ENCODE measurements at places on chromosomes 12 and 14.

GRCh38 chr12:2417481-2418160 is 364.8 kb downstream of the CACNA1C start:
- no peak for DNase-seq

DNA sequence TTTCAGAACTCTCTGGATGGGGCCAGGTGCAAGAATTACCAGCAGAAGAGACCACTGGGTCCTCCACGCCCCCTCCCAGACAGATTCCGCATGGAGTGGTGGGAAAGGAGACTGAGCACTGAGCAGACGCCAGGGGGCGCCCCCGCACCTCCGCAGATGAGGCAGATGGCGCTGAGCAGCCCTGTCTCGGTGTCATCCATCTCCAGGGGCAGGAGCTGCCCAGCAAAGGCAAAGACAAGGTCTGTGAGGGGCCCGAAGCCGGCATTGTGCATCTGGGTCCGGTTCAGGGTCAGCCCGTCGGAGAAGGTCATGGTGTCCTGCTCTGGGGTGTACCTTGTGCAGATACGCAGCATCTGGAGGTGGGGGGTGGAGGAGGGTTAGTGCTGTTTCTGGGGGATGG is 6.3 kb upstream of the ITGB7 start:
- DNase-seq, result peak; percentile 73

GRCh38 chr12:114815026-114815795 is 131.2 kb upstream of the TBX3 start:
- DNase-seq, result no peak

DNA sequence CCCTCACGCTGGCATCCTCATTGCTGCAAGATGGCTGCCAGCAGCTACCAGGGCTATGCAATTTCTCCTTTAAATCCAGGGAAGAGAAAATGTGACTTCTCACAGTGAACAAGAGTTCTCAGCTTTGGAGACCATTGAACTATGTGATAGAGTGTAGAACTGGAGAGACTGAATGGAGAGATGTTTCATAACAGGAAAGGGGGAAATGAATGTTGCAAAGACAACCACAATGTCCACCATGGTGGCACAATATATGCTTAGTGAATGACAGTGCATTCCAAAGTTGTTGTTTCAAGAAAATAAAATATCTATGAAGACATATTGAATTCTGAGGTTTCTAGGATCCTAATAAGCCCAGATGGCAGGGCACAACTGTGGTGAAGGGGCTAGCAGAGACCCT is 13.2 kb upstream of the COCH start:
- no peak for DNase-seq

DNA sequence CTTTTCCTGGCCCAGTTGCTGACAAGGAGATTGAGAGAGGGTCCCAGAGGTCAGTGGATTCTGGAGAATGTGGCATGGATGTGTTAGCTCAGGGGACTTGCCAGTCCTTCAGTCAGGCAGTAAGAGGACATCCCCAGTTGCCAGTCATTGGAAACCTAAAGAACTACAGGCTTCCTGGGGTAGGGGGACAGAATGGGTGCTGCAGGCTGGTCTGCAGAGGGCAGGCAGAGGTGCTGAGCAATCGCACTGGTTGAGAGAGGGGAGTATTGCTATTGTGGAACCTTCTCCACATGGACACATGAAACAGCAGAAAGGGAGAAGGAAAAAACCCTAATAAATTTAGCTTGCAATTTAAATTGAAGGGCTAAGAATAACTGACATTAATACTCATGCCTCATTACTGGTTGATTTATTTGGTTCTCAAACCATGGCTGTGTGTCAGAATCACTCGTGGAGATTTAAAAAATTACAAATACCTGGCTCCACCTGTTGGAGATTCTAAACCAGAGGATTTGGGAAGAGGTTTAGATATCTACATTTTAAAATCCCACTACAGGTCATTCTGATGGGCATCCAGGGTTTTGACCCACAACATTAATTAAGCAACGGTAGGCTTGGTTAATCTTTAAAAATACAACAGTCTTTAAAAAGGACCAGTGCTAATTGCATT is 71.2 kb upstream of the SLC38A2 start:
- no peak for DNase-seq

- DNase-seq, result no peak
These were observed 444.9 kb upstream of the FOXG1 start for GRCh38 chr14:28321475-28322244.

DNA sequence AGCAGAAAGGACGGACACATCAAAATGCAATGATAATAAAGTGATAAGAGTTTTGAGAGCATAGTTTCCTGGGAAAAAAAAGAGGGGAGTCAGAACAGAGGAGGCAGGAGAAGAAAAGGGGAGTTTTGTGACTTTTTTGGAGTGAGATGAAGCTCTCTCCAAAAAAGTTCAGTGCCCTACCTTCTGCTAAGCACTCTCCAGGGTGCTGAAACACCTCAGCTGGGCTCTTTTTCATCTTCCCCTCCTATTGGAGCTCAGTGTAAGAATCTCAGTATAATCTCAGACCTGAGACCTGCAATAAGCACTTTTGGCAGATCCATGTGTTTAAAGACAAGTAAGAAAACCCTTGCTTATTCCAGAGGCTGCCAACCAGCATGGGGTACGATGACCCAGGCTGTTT is 58.9 kb upstream of the SRRM4 start:
- DNase-seq, result no peak

- DNase-seq, result no peak
These were observed 4.4 kb upstream of the B4GALNT1 start for GRCh38 chr12:57637364-57637763.

DNA sequence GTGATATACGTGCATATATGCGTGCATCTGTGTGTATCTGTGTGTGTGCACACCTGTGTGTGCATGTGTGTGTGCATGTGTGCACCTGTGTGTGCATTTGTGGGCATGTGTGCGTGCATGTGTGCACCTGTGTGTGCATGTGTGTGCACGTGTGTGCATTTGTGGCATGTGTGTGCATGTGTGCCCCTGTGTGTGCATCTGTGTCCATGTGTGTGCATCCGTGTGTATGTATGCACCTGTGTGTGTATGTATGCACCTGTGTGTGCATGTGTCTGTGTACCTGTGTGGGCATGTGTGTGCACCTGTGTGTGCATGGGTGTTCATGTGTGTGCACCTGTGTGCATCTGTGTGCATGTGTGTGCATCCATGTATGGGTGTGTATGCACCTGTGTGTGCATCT is 167.8 kb upstream of the SFSWAP start:
- no peak for DNase-seq

DNA sequence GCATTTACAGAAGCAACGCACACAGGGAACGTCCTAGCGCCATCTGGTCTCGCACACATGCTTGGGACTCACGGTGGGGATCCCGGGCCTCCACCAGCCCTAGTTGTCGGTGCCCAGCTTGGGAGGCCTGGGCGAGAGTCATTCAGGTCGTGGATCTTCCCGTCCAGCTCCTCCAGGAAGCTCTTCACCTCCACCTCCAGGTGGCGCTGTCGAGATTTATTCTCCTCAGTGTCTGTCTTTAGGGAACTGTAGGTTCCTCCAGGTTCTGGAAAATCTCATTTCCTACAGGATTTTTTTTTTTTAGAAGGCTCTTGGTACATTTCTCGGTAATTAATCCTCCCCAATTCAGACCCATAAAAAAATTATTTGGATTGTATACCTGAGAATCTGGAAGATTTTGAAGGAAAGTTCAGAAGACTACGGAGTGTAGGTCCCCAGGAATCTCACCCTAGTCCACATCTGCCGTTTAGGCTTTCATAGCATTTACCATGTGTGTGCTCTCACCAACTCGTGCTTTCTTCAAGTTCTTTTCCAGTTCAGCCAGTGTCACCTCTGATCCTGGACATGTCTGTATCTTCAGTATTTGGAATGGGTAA is 910.0 kb downstream of the TMEM121 start:
- DNase-seq, result peak; percentile 39

DNA sequence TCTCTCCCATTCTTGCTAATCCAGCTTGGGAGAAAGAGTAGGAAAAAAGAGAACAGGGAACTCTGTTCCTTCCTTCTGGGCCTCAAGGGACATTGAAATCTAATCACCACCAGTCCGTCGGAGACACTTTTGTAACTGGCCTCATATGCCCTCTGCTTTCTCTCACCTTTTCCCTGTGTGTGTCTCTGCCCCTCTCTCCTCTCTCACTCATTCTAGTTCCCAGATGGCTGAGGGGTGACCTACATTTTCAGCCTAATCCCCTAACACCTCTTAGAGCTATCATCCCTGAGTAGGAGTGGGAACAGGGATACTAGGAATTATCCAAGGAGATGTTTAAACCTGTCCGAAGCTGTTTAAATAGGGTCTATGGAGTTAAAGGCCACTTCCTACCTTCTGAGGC is 8.9 kb upstream of the PCK2 start:
- DNase-seq, result no peak

- no peak for DNase-seq
These were observed 8.5 kb upstream of the AMN1 start for GRCh38 chr12:31737345-31737744.

- no peak for DNase-seq
These were observed 42.3 kb upstream of the TTC7B start for GRCh38 chr14:90858511-90858910.
